ENCODE measurements at places on chromosomes 1 and 21. TPM values are rescaled to one million over a fixed set of nuclear protein-coding genes. Genes with fewer than 3 reads are reported as not detected.

ADAM30 gene
- not detected for total RNA-seq

PLCH2 gene
- 2.9 TPM for total RNA-seq

DNALI1 gene
- total RNA-seq, result not detected

CLDN17 gene
- total RNA-seq, result not detected

PDE9A gene
- 9.6 TPM for total RNA-seq

NBPF6 gene
- 0.13 TPM for total RNA-seq

NECTIN4 gene
- not detected for total RNA-seq

MAP3K21 gene
- total RNA-seq, result 1.8 TPM

DDOST gene
- total RNA-seq, result 167 TPM

KRTAP12-2 gene
- not detected for total RNA-seq

TIE1 gene
- total RNA-seq, result 0.64 TPM

MTFR1L gene
- 29.3 TPM for total RNA-seq

ZBTB8A gene
- 0.41 TPM for total RNA-seq

TMEM240 gene
- total RNA-seq, result 0.41 TPM

RIPK4 gene
- total RNA-seq, result not detected

FLG2 gene
- total RNA-seq, result not detected

HEYL gene
- total RNA-seq, result 0.10 TPM

CEP104 gene
- 43.4 TPM for total RNA-seq

VANGL1 gene
- 9.9 TPM for total RNA-seq

CASQ2 gene
- not detected for total RNA-seq
